ENCODE measurements at places on chromosomes 2 and 18.

DNA sequence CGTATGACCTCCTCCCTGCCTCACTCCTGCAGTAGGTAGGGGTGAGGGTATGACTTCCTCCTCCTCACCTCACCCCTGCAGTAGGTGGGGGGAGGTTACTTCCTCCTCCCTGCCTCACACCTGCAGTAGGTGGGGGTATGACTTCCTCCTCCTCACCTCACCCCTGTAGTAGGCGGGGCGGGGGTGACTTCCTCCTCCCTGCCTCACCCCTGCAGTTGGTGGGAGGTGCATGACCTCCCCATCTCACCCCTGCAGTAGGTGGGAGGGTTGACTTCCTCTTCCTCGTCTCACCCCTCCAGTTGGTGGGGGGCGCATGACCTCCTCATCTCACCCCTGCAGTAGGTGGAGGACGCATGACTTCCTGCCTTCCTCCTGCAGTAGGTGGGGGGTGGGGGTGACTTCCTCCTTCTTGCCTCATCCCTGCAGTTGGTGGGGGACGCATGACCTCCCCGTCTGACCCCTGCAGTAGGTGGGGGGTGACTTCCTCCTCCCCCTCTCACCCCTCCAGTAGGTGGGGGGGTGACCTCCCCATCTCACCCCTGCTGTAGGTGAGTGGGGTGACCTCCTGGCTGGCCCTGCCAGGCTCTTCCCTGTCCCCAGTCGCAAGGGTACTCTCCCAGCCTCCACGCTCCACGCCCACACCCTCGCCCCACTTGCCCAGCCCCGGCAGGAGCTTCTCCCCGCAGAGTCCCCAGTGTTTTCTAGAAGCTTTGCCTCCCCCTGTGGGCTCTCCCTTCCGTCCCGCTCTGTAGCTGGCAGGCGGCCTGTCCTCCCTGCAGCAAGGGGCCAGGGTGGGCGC is 39.3 kb downstream of the TSHZ1 start:
- DNase-seq = no peak

GRCh38 chr2:170651624-170652325 is 63.4 kb upstream of the SP5 start:
- no peak for DNase-seq

DNA sequence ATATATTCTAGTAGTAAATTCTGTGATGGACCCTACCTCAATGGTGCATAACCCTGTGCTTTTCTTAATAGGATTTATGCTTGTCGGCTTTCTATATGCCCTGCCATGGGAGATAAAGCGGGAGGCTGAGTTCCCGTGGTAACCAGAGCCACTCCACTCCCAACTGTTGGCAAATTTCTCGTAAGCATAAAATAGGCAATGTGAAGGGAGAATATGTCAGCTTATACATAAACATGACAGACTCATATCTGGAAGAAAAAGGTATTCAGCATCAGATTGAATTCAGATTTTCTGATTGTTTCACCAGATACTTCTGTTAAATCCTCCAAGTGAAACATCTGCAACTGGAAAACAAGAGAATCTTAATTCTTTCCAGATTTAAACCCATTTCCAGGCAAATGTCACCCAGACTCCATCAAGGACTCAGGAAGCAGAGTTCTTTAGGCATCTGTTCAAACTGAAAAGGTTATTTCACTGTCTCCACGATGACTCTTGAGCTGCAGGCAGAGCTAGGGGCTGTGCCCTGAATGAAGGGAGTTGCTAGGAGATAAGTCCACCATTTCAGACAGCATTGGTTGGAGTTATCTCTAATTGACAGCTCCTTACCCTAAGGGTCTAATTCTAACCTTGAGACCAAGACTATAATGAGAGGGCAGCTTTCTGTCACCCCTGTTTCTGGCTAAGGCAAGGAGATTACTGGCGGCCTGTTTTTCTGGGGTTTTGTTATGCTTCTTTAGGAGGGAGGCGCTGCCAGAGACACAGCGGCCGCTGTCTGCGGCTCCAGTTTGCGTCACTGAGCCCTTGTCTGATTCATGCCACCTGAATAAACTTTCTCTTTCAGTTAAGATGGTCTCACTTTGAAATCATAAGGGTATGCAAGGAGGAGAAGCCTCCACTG is 381.3 kb downstream of the SOX11 start:
- DNase-seq = no peak

DNA sequence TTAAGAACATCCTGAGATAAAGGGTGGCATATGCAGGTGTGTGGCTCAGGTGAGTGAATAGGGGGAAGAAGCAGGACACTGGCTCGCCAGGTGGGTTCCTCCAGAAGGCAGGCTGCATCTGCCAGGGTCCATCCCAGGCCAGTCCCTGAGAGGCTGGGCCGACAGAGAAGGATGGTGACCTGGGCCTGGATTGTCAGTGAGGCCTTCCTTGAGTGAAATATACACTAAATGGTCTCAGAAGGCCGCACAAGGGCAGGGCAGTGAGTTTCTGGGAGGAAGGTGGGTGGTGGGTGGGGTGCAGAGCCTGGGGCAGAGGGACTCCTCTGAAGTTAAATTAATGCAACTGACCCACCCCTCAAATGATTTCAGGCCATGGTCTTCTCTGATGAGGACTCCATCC is 182.1 kb downstream of the ANKRD30B start:
- no peak for DNase-seq

DNA sequence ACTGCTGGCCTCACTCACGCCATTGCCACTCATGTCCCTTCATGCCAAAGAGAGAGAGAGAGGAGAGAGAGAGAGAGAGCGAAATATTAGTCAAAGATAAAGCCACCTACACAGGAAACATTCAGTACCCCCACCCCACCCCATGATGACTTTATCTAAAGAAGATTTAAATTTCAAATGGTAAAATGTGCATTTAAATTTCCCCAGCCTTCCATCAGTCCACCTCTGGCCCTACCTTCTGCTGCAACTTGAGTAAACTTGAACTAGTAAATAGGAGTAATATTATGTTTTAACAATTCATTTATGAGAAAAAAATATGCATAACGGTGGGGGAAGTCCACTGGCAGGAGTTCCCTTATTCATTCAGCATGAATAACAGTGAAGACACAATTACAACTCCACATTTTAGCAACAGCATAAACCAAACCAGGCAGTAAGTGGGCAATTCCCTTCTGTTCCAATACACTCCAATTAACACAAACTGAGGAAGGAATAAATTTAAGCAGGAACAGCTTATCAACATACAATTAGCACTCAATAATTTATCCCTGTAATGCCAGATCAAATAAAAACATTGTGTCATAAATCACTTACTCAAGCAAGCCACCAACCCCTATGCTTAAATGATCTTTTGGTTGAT is 264.2 kb downstream of the LNPK start:
- DNase-seq = no peak

GRCh38 chr2:165522719-165523118 is 53.2 kb downstream of the CSRNP3 start:
- no peak for DNase-seq

GRCh38 chr2:42974721-42975717 is 182.6 kb upstream of the HAAO start:
- peak; percentile 74 for DNase-seq

DNA sequence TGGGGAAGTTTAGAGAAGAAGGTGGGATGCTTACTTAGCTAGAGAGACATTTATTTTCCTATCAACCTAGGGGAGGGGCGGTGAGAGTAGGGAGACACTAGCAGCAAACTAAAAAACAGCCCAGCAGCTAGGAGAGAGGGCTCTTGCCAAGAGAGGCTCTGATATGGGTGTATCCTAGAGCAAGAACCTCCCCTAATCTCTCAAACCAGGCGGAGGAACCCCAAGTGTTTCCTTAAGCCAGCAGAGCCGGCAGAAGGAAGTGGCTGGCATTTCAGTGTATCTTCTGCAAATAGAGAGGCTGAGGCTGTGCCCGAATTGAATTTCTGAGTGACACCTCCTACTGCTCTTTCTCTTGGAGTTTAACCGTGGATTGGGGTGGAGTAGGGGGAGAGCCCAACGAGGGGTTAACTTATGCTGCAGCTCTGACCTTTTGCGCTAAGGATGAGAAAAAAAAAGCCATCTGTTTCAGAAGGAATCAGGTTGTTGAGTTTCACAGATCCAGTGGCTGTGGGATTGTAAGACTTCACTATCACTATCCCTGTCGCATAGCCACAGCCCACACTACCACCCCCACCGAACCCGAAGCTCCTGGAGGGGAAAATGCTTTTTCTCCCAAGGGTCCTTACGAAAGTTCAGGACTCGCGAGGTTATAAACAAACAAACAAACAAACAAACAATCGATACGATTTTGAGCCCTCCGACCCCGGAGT is 1.4 kb downstream of the ST8SIA5 start:
- no peak for DNase-seq

DNA sequence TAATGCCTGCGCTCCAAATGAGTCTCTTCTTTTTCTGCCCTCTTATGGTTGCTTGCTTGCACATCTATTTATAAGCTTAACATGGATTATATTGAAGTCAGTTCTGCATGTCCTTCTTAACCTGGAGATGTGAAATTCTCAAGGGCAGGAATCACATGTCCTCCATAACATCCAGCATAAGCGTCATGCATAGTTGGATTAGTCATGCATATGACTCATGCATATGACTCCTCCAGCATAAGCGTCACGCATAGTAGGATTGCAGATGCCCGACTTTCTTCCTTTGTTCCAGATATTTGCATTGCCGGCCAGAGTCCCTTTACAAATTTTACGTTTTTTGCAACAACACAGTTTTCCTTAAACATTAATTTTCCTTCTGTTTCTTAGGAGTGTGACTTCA is 308.6 kb downstream of the TGIF1 start:
- no peak for DNase-seq

GRCh38 chr2:233470839-233471238 is 95.7 kb downstream of the USP40 start:
- no peak for DNase-seq

GRCh38 chr2:10500601-10501361 is 52.7 kb upstream of the ODC1 start:
- no peak for DNase-seq

GRCh38 chr18:23479829-23480505 is 23.3 kb upstream of the RMC1 start:
- no peak for DNase-seq

- DNase-seq = no peak
These were observed 15.2 kb upstream of the NT5DC4 start for GRCh38 chr2:112705575-112705974.

DNA sequence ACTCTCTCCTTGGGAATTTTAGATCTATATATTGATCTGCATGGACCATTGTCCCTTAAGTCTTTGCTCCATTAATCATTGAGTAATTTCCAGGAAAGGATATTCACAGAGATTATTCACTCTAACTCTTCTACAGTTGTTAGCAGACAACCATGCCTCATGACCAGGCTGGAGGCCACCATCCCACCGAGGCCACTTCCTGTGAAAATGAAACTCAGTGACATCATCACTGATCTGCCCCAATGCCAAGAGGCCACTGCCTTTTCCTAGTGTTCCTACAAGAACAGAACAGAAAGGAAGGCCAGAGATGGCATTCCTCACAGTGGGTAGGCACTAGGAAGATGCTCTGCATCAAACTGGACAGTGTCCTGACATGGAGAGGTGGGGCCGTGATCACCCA is 161.3 kb downstream of the DTNA start:
- no peak for DNase-seq

- no peak for DNase-seq
These were observed 11.2 kb downstream of the CELF4 start for GRCh38 chr18:37554399-37554787.

- no peak for DNase-seq
These were observed 351.6 kb downstream of the EIPR1 start for GRCh38 chr2:3025984-3026383.

DNA sequence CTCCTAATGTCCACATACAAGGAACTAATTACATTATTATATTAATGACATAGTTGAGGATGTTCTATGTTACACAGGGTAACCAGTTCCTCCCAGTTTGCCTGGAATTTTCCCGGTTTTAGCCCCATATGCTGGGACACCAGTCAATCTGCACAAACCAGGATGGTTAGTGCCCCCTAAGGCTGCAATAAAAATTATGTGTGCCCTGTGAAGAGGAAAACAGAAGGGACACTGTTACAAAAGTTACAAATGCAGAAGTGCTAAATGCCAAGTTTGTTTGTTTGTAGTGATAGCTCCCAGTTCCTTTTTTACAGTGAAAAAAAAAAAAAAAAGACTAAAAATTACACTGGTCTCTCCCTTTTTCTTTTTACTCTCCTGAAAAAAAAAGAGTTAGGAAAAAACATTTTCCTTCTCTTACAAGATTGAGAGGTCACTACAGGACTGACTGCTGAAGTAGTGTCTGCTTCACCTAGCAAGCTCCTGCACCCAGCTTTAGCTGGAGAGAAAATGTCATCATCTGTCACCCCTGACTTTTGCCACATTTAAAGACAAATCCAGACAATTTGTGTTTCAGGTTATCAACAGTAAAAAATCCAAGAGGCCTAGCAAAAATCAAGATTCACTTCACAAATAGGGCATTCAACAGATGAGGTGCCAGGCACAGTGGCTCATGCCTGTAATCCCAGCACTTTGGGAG is 3.2 kb downstream of the ANKRD44 start:
- DNase-seq = no peak
